Ovary (tissue), 10 donors: ENCODE measurements at places on chromosomes 1 and 21. TPM values are rescaled to one million over a fixed set of nuclear protein-coding genes. Genes with fewer than 3 reads are reported as not detected.

The PTGFR gene
- 3.0 TPM for polyA plus RNA-seq

The DIRAS3 gene
- 58.3 TPM for polyA plus RNA-seq

DNA sequence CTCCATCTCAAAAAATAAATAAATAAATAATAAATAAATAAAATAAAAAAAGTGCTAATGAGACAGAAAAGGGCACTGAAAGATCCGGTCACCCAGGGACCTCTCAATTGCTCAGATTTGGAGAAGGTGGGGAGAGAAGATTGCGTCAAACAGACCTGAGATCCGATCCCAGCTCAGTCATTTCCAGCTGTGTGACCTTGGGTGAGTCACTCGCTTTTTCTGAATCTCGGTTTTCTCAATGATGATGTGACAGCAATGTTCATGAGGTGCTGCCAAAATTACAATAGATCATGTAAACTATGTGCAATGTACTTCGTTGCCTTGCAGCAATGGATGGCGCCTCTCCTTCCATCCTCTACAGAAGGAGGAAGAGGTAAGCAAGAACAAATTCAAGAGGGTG, 11.1 kb upstream of the MEF2D start:
- DNase-seq: no peak

DNA sequence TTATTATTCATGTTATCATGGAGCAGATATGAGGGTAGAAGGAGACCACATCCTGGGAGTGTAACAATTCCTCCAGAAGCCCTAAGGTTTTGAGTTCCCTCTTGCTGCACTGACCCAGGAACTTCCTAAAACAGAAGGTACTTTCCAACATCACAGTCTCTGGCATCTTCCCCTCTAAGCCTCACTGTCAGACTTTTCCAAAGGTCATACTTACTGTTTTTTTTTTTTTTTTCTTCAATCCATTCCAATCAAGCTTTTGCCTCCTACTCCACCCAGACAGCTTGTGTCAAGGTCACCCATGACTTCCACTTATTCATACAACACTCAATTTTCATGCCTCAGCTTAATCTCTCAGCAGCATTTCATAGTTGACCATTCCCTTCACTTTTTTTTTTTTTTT, 18.4 kb upstream of the UQCRHL start:
- no peak for DNase-seq
